ENCODE measurements at places on chromosomes 11 and 22.
A peak's percentile ranks its signal among the peaks of the same experiment; 100 is the strongest.

- no peak for DNase-seq
Measured at GRCh38 chr11:66106786-66107599, 36.9 kb downstream of the PACS1 start.

DNA sequence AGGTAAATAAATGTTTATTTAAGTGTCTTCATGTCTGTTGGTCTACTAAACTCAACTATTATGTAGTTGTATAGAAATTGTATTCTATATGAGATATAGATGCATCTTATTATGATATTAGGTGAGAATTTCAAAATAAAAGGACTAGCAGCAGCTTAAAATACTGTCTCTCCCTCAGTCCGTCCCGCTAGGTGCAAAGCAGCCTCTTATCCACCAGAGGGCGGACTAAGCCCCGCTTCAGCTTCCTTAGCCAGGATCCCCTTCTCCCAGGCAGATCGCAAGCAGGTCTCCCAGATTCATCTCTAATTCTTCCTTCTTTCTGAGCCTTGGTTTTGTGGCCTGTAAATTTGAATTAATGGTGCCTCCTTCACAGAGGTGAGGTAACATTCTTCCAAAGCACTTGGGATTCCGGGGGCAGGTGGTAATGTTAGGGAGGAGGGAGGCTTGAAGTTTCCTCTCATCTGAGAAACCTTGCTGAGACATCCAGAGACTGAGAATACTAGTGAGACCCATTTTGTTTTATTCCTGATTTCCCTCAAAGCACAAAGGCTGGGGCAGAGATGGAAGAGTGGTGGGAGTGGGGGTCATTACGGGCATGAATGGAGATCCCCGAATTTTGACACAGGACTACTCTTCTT is 13.5 kb upstream of the INSC start:
- peak; percentile 55 for DNase-seq

DNA sequence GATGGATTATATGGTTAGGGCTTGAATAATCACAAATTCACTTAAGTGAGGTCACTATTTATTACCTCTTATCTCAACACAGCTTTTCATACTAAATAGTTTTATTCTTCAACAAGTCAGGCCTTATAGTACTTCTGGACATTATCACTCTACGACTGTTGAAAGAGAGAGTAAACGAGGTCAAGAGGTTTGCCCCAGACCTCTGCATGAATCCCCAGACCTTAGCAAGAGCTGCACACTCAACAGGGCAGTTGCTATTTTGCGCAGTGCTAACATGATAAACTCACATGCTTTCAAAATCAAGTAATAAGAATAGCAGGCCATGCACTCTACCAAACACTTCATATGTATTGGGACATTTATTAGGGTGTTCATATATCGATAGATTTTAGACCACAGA is 60.5 kb downstream of the DDI1 start:
- DNase-seq, result no peak

GRCh38 chr11:828506-829175 is 922 bp downstream of the CRACR2B start:
- DNase-seq, result no peak

DNA sequence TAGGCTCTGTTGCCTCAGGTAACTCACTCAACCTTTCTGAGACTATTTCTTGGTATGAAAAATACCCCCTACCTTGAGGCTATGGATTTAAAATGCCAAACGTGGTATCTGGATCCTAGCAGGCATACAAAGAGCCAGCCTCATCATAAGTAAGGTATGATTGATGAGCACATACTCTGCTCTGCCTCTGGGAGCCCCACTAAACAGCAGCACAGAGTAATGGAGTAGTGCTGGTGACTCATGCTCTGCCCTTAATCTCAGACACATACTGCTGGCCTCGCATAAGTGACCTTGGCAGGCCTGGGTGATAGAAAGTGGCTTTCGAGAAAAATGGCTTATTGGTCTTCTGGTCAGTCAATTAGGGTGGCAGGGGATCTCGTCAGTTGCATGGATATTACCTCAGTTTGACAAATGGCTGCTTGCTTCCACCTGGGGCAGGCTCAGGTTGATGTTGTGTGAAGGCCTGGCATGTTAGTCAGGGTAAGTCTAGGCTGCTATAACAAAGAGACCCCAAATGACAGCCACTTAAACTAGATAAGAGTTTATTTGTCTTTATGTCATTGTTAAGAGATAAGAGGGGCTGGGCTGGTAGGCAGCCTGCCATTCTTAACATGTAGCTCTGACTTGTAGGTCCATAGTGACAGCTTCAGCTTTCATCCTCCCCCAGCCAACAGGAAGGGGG is 15.2 kb upstream of the SLC6A5 start:
- no peak for DNase-seq

DNA sequence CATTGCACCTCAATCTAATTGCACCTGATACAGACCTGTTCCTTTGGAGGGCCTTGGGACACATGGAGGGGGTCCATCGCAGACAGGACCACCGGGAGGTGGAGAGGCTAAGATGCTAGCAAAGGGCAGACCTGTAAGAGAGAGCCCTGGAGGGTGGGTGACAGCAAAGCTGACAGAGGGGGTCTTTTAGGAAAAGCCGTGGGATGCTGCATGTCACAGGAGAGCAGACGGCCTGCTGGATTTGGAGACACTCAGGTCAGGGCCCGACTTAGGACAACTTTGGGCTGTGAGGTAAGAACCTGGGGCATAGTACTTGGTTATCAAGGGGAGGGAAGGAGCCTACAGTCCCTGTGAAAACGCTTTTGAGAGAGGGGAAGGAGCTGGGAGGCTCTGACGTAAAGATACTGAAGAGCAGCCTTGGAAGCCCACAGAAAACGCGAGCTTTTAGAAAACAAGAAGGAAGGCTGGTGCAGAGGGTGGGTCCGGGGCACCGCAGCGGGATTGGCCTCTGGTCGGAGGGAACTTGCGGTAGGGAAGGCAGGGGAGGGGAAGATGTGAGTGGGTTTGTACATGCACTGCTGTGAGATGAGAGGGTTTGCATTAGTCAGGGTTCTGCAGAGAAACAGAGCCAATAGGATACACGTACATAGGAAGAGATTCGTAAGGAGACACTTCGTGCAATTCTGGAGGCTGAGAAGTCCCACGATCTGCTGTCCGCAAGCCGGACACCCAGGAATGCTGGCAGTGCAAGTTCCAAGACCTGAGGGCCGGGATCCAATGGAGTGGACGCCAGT is 868.5 kb downstream of the TBC1D22A start:
- no peak for DNase-seq

GRCh38 chr11:128379587-128380580 is 207.5 kb downstream of the ETS1 start:
- DNase-seq, result no peak

DNA sequence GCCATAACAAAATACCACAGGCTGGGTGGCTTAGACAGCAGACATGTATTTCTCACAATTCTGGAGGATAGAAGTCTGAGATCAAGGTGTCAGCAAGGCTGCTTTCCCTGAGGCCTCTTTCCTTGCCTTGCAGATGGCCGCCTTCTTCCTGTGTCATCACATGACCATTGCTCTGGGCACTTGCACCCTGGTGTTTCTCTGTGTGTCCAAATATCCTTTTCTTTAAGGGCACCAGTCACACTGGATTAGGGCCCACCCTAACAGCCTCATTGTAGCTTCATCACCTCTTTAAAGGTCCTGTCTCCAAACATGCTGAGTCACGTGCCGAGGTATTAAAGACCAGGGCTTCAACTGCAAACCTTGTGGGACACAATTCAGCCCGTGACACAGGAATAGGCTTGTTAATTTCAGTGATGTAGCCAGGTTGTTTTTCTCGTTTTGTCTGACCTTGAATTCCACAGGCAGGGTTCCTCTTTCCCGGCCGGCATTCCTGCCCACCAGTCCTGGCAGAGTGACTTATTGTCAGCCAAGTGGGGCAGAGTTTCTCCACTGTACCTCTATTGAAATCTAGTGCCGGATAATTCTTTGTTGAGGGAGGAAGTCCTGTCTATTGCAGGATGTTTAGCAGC is 100.1 kb downstream of the KCNQ1OT1 start:
- DNase-seq, result no peak

DNA sequence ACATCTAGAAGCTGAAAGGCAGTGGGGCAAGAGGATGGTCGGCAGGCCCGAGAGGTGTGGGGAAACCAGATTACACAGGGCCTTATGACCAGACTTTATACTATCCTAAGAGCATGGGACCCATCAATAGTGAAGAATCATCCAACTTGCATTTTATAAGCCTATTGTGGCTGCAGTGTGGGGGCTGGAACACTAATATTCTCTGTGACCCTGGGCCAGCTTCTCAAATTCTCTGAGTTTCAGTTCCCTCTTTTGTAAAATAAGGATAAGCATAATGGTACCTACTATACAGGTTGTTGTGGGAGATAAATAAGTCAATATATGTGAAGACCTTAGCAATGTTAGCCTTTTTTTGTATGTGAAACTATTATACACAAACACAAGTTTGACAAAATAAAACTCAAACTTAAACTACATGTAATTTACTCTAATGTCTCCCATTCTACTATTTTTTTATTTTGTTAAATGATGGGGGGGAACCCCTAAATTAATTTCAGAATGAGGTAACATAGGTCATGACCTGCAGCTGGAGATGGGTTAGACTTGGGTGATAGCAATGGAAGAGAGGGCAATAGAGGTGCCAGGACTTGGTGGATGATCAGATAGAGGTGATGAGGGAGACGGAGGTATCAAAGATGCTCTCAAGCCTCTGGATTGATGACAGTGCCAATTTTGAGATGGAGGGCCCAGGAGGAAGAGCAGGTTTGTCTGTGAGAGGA is 30.1 kb downstream of the SMCO4 start:
- DNase-seq, result no peak

DNA sequence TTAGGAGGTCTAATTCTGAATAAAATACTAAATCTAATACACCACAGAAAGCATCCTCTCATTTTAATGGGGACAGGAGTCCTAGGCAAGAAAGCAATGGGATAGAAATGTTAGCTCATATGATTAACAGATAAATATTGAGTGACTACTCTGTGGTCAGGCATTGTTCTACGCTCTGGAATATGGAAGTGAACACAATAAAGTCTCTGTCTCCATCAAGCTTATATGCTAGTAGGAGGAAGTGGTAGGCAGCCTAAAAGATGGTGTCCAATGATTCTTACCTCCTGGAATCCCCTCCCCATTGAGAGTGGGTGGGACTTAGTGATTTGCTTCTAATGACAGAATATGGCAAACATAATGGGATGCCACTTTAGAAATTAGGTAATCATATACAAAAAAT is 160.3 kb upstream of the PDGFD start:
- DNase-seq, result no peak

- no peak for DNase-seq
Measured at GRCh38 chr11:124841840-124842239, 23.4 kb upstream of the ROBO3 start.

DNA sequence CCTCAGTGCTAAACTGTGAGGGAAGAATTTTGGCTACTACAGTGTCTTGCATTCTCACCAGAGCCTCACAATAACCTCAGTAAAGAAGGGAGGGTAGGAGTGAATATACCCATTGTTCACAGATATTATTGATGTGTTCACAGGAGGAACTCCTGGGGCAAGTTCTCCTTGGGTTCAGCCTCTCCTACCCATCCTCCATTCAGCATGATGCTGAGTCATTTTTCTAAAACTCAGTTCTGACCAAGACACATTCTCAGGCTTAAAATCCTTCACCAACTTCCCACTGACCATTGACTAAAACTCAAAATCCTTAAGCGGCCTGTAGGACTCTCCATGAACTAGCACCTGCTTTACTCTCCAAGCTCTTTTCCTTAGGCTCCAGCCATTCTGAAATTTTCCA is 48.7 kb downstream of the SYTL2 start:
- DNase-seq, result no peak

DNA sequence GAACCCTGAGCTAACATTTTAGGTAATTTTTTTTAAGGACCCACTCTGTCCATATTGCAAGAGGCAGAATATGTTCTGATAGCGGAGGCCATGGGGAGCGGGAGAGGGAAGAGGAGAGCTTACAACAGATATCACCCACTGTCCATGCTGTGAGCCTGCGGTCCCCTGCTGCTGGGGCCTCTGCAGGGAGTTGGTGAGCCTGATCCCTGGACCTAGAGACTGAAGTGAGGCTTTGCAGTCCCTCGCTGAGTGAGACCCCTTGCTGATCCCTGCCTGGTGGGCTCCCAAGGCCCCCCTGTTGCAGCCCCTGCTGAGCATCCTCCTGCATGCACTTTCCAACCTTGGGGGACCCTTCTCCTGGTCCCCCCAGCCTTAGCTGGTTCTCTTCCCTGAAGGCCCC is 12.5 kb downstream of the MIF start:
- DNase-seq, result no peak

GRCh38 chr11:102603091-102603490 is 22.0 kb downstream of the MMP20 start:
- peak; percentile 70 for DNase-seq

DNA sequence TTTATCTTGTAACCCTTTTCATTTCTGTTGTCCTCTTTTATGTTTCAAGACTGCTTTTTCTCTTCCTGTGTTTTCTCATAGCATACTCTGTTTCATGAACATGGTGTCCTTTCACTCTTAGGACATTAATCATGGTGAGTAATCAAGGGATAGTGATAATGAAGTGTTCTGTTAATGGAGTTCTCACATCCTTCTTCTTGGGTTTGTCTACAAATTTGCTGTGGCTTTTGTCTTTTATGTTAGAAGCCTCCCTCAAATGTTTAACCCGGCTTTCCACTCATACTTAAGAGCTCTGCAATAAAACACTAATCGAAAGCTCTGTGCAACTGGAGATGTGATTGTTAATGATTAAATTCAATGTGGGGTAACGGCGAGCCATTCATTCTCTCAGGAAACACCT is 593.6 kb downstream of the NELL1 start:
- DNase-seq, result no peak

DNA sequence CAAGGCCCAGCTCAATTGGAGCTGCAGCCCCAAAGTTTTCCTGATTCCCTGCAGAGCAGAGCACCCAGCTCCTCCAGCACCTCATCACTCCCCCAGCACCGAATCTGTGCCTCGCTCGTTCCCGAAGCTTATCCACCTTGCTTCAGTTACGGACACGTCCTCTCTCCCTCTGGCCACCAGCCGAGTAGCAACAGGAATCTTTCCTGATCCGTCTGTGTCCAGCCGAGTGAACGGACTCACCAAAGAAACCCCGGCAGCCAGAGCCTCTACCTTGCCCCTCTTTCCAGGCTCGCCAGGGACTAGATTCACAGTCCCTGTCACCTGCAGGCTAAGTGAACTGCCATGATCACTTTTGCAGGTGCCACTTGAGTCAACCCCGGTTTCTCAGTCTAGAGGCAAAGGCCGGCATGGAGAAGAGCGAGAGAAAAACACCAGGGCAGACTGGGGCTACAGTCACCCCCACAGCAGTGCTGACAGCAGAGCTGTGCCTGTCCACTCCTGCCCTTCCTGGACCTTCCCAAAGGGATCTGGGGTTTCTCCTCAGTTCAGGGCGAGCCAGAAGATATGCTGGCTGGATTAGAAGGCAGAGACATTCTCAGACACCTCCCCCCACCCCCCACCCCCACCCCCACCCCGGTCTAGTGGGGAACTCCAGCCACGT is 32.3 kb downstream of the BID start:
- DNase-seq, result no peak

DNA sequence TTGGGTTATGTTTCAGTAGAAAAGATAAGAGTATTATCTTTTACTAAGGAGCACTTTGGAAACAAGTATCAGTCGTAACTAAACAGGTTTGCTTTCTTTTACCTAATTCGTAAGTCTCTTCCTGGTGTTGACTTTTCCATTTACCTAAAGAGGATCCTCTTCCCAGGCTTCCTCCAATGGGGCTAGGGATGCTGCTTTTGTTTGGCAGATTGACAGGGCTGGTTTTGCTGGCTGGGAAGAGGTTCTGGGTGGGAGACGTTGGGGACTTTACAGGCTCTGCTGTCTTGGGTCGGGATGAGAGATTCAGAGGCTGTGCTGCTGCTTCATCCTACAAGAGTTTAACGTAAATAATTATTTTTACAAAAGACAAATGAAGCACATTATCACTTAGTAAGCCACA is 306.7 kb downstream of the SOX6 start:
- DNase-seq, result no peak

GRCh38 chr22:39814899-39815298 is 78.7 kb downstream of the ENTHD1 start:
- no peak for DNase-seq

Data from hippocampal formation (tissue), 2 donors.